ENCODE measurements at places on chromosomes 1 and 21.

DNA sequence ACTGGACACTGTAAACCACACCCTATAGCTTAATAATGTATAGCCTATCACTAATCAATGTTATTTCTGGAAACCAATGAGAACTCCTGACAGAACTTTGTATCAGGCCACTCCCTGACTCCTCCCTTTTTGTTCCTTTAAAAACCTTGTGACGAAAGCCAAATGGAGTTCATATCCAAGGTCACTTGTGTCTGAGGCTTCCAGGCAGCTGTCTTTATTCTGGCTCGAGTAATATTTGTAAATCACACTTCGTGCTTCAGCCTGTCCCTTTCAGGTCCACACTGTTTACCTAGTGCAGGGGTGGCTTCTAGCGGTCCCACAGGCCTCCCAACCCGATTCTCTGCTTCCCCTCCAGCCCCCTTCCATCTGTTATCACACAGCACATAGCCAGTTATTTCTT lies 16.2 kb upstream of the CAPN9 start:
- DNase-seq = no peak

- DNase-seq = no peak
Measured at GRCh38 chr1:54543729-54544496, 4.1 kb upstream of the ACOT11 start.

- DNase-seq = no peak
Measured at GRCh38 chr1:3516481-3516869, 62.0 kb downstream of the ARHGEF16 start.

GRCh38 chr1:225835856-225836255 lies 25.9 kb downstream of the EPHX1 start:
- DNase-seq = no peak

- no peak for DNase-seq
Measured at GRCh38 chr1:63817152-63817667, 43.4 kb downstream of the ROR1 start.

GRCh38 chr1:230170153-230170547 lies 103.1 kb downstream of the GALNT2 start:
- DNase-seq = no peak

DNA sequence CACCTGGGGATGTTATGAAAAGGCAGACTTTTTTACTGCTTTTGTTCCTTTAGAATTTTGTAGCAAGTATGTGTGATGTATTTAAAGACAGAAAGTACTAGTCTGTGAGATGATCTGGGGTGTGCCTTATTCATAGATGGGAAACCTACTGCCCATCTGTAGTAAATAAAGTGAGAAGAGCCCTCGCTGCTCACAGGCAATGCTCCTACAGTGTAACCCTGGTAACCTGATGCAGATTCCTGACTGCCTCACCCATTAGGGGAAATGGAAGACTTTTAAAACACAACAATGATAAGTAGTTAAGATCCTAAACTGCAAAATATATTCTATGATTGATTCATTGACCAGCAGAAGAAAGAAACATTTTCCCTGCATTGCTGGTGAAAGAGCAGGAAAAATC lies 19.4 kb upstream of the TMEM201 start:
- DNase-seq = no peak

DNA sequence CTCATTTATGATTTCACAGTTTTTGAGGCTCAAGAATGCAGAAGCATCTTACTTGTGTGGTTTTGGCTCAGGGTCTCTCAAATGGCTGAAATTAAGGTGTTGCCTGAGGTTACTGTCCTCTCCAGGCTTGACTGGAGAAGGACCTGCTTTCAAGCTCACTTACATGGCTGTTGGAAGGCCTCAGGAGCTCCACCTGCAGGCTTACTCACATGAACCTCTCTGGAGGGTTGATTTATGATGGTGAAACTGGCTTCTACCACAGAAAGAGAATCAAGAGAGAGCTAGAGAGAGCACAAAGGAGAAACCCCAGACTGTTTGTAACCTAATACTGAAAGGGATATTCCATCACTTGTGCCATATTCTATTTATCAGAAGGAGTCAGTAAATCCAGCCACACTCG lies 6.2 kb upstream of the KCNK2 start:
- DNase-seq = no peak

DNA sequence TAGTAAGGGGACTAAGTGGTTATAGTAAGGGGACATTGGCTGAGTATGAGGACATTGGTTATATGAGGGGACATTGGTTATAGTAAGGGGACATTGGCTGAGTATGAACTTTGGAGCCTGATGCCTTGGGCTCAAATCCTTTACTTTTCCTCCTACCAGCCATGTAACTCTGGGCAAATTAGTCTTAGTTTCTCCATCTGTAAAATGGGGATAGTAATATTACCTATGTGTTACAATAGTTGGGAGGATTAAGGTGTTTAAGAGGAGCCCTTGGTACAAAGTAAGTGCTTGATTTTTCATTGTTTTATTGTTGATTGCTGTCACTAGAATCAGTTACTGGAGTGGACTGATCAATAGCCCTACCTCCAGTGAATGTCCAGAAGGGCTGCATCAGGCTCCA lies 2.8 kb downstream of the OSCP1 start:
- DNase-seq = no peak

- DNase-seq = no peak
Measured at GRCh38 chr1:225766967-225767633, 10.5 kb upstream of the SRP9 start.

DNA sequence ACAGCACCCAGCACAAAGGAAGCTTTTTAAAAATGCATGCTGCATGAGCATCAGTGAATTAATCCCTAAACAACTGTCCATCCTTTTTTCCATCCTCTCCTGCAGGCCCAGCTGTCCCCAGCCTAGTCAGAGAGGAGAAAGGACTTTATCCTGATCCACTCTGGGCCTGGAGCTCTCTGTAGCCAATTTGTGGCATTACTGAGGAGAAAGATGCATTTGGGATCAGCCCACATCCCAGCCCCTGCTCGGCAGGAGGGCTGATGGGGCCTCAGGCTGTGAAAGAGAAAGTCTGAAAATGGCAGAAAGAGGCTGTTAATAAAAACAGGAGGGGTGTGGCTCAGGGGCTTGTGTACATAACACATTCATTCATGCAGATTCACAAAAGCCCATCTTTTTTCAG lies 37.5 kb upstream of the ATP2B4 start:
- DNase-seq = no peak

GRCh38 chr21:45300786-45301520 lies 13.3 kb upstream of the POFUT2 start:
- no peak for DNase-seq

- DNase-seq = no peak
Measured at GRCh38 chr1:18463984-18464664, 16.6 kb upstream of the KLHDC7A start.

DNA sequence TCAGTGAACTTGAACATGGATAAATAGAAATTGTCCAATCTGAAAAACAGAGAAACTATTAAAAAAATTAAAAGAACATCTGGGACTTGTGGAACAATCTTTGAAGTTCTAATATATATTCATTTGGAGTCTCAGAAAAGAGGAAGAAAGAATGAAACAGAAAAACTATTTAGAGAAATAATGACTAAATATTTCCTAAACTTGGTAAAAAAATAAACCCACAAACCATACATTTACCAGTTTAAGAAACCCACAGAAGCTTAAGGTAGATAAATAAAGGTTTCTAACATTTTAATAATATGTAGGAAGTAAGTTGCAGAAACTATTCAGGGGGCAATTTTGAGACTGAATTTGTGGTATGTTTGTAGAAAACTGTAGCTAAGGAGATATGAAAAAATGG lies 437.8 kb downstream of the PTBP2 start:
- DNase-seq = no peak

DNA sequence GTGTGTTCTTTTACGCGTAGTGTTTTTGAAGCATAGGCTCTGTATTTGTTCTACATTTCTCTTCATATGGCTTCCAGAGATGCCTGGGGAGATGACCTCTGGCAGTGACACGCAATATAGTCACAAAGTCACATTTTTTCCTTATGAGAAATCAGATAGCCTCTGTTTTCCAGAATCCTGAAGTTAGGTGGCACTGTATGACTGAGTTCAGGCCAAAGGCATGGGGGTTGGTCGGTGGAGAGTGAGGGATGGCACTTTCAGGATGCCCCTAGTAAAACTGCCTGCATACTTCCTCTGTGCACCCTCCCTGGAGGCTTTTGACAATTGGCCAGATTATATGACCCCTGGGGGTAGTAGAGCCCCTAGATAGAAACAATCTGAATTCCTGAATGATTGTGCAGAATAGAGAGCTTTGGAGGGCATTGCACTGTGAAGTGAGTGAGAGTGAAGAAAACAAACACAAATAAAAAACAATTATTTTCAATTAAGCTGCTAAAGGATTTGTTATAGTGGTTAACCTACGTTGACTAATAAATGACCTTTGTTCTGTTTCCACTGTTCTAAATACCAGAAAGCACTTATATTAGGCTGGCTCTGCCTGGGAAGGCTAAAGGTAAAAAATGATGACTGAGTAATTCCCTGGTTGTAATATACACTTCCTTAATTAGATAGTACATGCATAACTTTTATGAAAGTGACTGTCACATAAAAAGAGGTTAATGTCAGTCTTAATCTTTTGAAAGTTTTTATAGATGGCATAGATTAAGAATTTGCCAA lies 1660.8 kb downstream of the PLA2G4A start:
- no peak for DNase-seq

- no peak for DNase-seq
Measured at GRCh38 chr1:147608596-147608995, 61.7 kb downstream of the ACP6 start.

- no peak for DNase-seq
Measured at GRCh38 chr1:48878191-48878940, 101.7 kb upstream of the BEND5 start.

GRCh38 chr1:117093091-117093534 lies 28.4 kb downstream of the TRIM45 start:
- no peak for DNase-seq

DNA sequence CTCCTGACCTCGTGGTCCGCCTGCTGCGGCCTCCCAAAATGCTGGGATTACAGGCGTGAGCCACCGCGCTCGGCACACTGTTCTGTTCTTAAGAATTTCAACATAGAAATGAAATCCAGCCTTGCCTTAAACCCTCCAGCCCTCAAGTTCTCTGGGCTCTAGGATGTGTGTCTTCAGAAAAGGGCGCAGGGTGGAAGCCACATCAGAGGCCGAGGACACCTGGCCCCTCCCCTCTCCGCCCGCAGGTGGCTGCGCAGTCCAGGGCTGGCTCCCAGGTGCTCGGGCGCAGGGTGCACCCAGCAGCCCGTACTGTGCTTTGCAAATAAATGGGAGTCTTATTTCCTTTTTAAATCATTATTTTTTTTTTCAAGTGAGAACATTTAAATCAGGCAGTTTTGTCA lies 2.0 kb upstream of the C1orf174 start:
- DNase-seq = no peak

DNA sequence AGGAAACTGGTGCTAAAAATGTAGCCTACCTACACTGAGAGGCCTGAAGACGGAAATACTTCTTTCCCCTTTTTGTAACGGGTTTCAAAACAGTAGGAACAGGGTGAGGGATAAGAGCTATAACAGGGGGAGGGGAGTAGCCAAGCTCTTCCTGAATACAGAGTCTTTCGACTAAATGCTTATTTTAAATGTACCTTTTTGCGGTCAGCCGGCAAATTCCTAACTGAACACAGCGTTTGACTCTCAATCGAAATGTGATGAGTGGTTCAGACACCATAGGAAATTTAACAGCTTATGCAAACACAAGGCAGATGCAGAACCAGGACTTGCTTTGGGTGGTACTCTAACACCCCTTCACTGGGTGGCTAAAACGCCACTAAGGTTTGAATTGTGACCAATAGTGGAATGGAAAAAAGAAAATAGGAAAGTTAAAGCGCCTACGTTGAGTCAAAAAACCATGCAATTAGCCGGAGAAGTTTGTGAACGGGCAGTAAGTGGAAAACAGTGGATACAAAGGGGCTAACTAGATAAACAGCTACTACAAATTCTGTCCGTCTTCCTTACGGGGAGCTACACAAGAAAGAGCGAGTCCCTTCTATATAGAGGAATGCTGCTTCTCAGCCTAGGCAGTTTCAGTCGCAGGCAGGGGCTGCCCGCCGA lies 1.7 kb downstream of the EGLN1 start:
- no peak for DNase-seq

- no peak for DNase-seq
Measured at GRCh38 chr1:8510041-8510823, 192.3 kb downstream of the SLC45A1 start.

All from stimulated activated CD8-positive, alpha-beta memory T cell treated with anti-CD3 and anti-CD28 coated beads, Interleukin-4, amount 100 ng/mL, for 4 hours (primary cell).